Activated CD4-positive, alpha-beta memory T cell treated with anti-CD3 and anti-CD28 coated beads, Interleukin-2, amount 10 ng/mL, durations not matched to agents 7 days and 5 days (primary cell): ENCODE measurements at places on chromosomes 2 and 18. TPM values are rescaled to one million over a fixed set of nuclear protein-coding genes. Genes with fewer than 3 reads are reported as not detected.

TMEFF2 gene
- total RNA-seq, result not detected

AQP12A gene
- total RNA-seq, result not detected

DNA sequence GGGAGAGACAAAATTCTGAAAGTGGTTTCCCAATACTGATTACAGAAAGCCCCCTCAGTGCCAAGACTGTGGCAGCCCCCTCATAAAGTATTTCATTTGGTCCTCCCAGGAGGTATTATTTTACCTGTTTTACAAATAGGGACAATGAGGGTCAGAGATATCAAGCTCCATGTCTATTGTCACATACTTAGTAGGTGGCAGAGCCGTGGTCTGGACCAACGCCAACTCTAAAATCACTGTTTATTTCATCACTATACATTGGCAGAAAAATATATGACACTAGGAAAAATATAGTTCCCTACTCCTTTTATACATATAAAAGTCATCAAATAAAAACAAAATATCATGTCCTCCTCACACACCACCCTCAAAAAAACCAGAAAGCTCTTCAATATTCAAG is 68.6 kb downstream of the DHRS9 start:
- DNase-seq, result no peak

DNA sequence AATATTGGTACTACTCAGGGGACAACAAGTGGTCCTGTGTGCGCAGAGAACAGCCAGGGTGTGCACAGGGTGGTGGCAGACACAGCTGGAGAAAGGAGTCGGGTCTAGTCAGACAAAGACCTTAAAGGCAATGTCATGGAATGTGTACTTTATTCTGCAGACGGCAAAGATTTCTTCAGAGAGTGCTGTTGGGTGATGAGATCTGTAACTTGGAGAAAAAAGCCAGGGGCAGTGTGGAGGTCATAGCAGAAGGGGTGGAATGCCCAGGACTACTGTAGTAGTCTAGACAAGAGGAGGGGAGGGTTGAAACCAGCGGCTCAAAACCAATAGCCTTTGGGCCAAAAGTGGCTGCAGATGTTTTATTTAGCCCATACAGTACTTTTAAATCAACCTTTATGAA is 121.3 kb upstream of the ZFP36L2 start:
- DNase-seq, result no peak

DNA sequence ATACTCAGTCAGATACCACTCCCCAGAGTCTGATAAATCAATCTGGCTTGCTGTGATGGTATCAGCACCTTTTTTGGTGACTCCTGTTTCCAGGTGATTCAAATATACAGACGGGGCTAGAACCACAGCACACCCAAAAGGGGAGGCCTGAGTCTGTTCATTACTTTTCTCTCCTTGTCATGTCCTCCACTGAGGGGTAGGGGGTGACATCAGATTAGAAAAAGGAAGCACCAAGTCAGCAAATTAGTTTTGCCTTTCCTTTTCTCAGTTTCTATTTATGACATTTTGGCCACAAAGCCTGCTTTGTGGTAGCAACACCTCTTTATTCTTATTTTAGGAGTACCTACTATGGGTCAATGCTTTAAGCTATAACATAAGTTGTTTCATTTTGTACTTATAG is 127.4 kb downstream of the CCDC102B start:
- no peak for DNase-seq

DNA sequence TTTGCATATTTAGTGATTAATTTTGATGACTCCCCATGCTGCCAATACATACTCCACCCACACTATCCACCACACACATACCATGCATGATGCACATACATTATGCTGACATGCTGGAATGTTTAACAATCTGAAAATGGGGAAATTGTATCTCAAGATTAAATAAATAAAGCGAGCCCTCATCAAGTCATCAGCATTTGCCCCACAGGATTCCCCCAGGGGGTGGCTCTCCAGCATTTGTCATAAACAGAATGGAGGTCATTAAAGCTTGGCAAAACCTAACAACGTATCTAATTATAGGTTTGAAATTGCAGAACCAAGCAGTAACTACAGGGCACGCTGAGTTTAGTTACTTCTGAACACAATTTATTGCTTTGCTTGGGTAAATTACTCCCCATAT is 141.2 kb upstream of the TACR1 start:
- no peak for DNase-seq

DNA sequence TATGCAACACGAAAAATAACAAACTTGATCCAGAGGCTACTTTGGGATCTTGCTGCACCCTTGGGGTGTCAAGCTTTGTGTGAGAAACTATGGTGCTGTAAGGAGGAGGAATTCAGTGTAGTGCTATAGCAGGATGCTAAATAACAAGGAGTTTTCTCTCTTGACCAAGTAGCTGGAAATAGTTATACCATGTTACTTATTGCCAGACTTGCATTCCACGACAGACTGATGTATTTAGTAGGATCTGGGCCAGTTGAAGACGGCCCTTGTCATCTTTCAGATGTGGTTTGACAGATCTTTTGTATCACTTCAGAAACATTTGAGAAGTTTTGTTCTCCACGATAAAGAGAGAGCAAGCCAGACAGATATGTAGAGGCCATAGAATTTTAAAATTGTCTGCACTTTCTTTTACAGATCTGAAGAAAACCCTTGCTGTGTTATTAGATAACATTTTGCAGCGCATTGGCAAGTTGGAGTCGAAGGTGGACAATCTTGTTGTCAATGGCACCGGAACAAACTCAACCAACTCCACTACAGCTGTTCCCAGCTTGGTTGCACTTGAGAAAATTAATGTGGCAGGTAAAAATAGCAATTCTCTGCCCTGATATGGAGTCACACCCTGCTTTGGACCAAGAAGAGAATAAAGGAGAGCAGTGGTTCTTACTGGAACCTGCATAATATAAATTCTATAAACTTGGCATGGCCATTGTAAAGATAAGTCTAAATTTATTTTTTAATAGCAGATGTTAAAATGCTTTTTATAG is 16.3 kb downstream of the MGAT5 start:
- no peak for DNase-seq

DNA sequence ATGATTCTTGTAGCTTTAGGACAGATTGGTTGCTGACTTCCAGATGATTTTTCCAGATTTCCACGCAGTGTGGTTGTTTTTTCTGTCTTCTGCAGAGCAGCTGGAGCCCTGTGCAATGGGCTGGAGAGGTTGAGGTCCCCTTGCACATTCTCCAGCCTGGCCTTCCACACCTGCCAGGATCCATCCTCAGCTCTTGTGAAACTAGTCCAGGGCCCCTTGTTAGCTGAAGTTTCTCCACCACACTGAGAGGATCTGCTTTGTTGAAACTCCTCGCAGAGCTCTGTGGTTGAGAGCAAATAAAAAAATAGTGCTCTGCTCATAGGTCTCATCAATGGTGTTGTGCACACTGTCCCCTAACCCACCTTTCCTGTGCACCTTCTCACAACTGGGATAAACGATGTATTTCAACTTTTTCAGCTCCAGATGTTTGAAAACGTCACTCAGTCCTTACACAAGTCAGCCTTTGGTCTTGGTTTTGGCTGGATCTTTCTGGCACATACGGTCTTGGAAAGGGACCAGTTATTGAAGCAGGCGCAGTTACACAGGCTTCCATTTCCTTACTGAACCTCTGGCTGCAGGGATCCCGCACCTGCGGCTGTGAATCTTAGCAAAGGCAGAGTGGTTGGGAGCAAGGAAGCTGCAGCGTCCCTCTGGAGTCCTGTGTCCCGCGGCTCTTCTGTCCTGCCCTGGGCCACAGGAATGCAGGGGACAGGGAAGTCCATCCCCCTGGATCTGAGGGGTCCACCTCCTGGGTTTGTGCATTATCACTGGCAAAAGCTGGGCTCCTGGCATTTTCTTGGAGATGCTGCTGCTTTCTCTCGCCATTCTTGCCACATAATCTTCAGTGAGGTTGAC is 272.0 kb upstream of the DSEL start:
- no peak for DNase-seq
